Midbrain (tissue), 1 donor: ENCODE measurements at places on chromosomes 13 and 19.
A peak's percentile ranks its signal among the peaks of the same experiment; 100 is the strongest.

DNA sequence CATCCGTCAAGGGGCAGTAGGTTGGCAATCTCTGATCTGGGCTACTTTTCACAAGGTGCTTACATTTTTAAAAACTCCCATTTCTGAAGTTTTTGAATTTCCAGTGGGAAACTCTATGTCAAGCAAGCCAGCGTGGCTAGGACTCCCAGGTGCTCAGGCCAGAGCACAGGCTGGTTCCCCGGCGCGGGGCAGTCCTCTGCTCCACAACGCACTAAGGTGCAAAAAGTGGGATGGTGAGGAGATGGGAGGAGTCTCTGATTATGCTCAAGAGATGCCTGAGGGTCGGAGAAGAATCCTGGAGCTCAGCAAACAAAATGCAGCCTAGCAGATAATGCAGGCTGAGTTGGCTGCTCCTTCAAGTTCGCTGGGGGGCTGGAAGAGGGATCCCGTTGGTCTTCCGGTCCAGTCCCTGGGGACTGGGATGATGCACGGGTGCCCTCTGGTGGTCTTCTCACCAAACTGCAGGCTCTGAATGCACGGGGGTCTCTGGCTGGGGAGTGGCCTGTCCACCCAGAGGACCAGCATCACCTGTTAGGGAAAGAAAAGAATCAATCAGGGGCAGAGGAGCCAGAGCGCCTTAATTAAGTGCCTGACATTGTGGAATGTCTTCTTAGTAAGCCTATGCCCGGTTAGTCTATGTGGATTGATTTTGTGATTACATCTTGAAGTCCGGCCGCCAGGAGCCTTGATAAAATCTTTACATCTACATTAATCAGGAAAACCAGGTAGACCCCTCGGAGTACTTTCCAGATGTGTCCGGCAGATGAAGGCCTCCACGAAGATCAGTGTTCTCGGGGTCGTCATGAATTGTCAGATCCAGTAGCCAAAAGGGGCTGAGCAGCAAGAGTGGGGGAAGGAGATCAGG lies 244.4 kb upstream of the MAB21L1 start:
- peak; percentile 58 for DNase-seq

GRCh38 chr13:45658586-45659235 lies 43.2 kb upstream of the ERICH6B start:
- no peak for DNase-seq

DNA sequence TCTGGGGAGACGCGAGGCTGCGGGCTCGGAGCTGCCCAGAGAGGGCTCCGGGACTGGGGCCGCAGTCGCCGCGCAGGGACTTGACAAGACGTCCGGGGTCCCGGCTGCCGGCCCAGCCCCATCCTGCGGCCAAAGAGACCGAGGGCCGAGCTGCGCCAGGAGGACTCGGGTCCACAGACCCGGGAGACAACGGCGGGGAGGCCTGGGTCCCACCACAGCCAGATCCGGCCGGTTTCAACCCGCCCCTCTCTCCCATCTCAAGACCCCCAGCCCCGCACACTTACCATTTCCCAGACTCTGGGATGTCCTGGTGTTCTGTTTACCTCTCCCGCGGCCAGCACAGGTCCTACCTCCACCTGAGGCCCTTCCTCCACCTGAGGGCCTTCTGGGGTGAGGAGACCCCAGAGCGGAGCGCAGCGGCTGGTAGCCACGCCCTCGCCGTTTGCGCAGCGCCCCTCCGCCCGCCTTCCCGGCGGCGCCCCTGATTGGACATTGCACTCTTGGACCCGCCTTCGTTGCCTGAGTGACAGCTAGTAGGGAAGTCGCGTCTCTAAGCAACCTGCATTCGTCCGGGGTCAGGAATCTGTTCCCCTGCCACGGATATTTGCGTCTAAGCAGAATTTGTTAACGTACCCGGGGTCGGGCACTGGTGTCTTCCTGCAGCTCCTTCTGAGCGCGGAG lies at the start of gene ZNF709:
Gene ZNF709, minus strand, starts transcription at position 446 of the 681 bp plus-strand sequence. Its CDS starts 159 bp downstream, at position 287.
- peak; percentile 94 for DNase-seq

- peak; percentile 59 for DNase-seq
Measured at GRCh38 chr19:591099-591958, 1.6 kb downstream of the HCN2 start.

- no peak for DNase-seq
Measured at GRCh38 chr19:38047049-38047438, 140.0 kb downstream of the SIPA1L3 start.

DNA sequence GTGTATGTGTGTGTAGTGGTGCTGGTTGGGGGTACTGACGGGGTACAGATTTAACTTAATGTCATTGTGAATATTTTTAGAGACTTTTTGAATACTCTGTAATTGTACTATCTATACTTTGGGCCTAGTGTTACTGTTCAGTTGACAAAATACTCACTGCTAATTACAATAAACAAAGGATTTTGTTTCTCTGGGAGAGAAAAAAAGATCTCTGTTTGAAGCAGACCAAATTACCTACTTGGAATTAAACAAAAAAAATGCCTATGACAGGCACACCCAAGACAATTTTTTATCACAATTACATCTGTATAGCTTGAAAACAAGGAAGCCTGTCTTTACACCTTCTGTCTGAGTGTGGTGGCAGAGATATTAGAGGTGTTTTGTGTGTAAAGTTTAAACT lies 45.1 kb downstream of the OLFM4 start:
- peak; percentile 23 for DNase-seq

DNA sequence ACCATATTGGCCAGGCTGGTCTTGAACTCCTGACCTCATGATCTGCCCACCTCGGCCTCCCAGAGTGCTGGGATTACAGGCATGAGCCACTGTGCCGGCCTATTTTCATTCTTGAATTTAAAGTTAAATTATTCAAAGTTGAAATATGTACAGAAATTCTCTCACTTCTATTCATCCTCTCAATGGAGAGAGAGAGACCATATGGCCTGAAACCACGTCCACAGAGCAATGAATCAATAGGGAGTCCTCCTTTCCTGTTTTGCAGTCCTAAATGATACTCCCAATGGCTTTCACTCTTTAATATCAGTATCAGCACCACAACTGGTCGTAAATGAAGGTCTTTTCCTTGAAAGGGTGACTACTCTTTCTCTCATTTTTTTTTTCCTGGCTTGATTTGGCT lies 30.5 kb upstream of the KCTD4 start:
- DNase-seq, result no peak

- DNase-seq, result no peak
Measured at GRCh38 chr19:2164020-2164998, 576 bp downstream of the DOT1L start.

DNA sequence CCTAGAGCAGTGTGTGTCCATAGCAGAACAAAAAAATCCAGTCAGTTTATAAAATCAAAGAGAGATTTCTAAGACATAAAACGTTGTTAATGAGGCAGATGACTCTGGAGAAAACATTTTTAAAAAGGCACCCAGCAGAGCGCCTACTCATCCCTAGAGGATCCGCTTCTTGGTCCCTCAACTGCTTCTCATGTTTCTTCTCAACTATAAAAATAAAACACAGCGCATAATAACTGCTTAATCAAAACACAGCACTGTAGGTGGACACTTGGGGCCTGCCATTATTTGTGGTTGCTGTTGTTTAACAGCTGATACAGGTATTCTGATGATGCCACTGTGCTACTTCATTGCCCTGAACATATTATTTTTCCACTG lies 347.9 kb downstream of the FGF9 start:
- no peak for DNase-seq

DNA sequence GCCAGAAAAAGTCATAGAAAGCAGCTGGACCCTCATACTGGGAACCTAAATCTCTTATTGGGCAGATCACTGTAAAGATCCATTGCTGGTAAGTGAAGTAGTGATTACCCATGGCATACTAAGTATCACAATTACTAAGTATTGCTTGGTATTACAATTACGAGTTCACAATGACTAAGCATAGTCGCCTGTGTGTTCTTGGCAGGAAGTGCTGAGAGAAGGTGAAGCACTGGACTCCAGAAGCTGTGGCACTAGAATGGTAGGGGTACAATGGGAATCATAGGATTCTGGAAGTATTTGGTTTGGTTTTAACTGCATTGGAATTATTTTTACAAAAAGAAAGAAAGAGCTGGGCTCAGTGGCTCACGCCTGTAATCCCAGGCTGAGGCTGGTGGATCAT lies 20.3 kb downstream of the LGALS16 start:
- DNase-seq, result no peak

GRCh38 chr19:9883764-9884163 lies 48.6 kb downstream of the PIN1 start:
- DNase-seq, result no peak

DNA sequence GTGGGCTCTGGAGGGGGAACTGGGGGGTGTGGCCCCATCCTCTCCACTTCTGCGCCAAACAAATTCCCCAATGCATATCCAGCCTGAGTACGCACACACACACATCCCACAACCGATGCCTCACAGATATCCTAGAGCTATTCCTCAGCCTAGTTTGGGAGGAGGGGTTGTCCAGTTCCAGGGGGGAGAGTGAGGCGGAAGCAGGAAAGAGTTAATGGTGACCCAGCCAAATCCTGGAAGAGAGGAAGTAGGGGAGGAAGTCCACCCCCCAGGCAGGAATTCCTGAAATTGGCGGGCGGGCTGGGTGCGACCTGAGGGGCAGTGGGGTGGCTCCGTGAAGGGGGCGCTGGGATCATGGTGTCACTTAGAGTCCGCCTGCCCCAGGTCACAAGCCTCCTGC lies 897 bp downstream of the GPR4 start:
- DNase-seq, result no peak

- DNase-seq, result no peak
Measured at GRCh38 chr19:38697197-38697596, 47.1 kb downstream of the CAPN12 start.

- no peak for DNase-seq
Measured at GRCh38 chr13:112052213-112052612, 14.7 kb upstream of the SOX1 start.

DNA sequence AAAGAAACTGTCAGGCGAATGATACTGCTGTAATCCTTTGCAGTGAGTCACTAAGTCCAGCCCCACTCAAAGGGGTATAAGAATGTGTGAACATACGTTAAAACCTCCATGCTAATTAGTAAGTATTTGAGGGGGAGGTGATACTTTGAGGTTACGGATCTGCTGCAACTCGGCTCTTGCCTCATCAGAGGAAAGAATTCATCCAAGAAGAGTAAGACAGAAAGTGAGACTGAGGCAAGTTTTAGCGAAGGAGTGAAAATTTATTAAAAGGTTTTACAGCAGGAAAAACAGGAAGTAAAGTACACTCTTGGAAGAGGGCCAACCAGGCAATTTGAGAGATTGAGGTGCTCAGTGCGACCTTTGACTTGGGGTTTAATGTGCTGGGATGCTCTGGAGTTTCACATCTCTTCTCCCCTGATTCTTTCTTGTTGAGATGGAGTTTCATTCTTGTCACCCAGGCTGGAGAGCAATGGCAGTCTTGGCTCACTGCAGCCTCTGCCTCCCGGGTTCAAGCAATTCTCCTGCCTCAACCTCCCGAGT lies 9.8 kb downstream of the CLEC4M start:
- DNase-seq, result no peak

DNA sequence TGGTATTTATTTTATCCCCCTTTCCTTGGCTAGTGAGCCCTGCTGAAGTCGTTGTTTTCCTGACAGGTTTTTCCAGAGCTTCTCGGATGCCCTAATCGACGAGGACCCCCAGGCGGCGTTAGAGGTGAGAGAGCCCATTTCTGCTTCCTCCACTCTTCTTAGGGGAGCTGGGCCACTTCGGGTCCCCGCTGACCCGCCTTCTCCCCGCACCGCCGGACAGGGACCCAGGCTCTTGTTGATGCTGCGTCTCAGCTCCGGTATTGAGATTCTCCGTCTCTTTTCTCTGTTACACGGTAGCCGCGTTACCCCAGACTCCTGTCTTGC lies 306 bp downstream of the SUGT1 start:
- no peak for DNase-seq

GRCh38 chr19:11166281-11167142 lies 10.9 kb upstream of the SPC24 start:
- DNase-seq, result no peak

DNA sequence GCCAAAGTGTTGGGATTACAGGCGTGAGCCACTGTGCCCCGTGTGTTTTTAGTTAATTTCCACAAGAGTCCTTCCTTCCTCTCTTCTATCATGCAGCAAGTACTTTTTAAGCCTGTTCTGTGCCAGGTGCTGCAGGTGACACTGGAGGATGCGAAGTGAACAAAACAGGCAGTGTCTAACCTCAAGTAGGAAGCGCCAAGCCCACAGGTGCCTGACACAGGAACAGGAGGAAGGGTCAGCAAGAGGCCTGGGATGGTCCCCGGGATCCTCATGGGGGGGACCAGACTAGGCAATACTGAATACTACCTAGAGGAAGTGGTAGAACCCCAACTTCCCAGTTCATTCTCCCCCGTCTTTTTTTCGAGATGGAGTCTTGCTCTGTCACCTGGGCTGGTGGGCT lies 1.8 kb upstream of the CALR start:
- DNase-seq, result no peak

DNA sequence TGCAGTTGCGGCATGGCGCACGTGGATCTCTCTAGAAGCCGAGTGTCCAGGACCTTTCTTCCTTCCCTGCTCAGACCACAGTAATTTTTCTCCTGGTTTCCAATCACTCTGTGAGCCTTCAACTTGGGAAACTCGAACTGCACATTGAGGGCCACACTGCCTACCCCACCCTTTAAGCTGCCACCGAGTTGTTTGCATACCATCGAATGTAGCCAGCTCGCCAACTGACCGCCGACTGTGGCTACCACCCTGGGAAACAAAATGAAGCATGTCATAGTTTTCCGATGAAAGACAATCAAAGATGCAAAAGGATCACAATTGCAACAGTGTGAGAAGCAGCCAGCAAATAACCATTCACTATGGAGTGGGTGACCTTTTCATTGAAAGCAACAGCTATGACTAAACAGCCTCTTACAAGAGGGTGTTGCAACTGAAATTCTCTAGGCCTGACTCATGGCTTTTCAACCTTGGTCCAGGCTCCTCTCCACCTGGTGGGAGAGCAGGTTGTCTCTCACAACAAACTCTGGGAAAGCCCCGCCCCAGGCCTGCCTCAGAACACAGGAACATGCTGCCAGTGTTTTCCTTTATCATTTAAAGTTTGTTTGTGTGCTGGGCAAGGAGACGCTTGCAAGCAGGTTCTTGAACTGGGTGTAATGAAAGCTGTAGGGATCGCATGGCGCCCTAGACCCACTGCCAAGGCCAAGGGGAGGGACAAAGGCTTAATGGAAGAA lies 141.7 kb upstream of the SERP2 start:
- no peak for DNase-seq

GRCh38 chr13:106593132-106593531 lies 25.2 kb upstream of the ARGLU1 start:
- no peak for DNase-seq

GRCh38 chr13:102869948-102870676 lies 24.3 kb downstream of the ERCC5 start:
- DNase-seq, result no peak

- no peak for DNase-seq
Measured at GRCh38 chr13:78160793-78161192, 242.2 kb upstream of the EDNRB start.

DNA sequence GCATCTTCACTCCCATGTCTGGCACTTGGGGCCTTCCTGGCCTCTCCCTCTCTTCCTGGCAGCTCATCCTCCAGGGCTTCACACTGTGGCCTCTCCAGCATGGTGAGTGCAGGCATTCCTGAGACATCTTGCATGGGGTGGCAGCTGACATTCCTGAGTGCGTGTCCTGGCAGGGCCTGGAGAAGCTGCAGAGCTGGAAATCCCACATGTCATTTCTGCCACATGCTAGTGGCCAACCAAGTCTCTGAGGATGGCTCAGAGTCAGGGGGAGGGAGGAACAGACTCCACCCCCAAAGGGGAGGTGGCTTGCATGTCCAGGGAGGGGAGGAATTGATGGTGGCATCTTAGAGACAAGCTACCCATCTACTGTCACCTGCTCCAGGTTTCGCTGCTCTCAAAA lies 41.6 kb upstream of the AMER2 start:
- no peak for DNase-seq

GRCh38 chr13:27619093-27619727 lies 1.1 kb downstream of the LNX2 start:
- no peak for DNase-seq
